Fibroblast of skin of back (primary cell): ENCODE measurements at places on chromosomes 3 and 15.

- no peak for DNase-seq
Measured at GRCh38 chr15:22259881-22260421, 179.6 kb downstream of the OR4M2 start.

GRCh38 chr3:127480196-127480954, 110.2 kb downstream of the TPRA1 start:
- DNase-seq, result no peak

GRCh38 chr3:73504239-73504638, 120.5 kb downstream of the PDZRN3 start:
- no peak for DNase-seq

DNA sequence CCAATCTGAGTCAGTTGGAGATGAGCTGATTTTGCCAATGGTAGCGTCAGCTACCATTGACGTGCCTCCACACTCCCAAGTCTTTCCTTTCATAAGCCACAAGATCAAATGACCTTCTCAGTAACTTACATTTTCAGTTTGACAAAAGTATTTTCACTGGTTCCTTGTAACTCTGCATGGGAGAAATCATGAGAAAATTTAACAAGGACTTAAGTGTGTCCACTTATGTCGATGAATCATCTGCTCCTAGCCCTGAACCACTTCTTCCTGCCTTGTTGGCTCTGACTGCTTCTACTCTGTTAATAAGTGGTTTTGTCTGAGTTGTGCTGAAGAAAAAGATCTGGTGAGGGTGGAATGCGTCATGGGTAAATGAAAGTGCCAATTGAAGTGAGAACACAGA, 101.2 kb downstream of the NFKBIZ start:
- peak; percentile 77 for DNase-seq

DNA sequence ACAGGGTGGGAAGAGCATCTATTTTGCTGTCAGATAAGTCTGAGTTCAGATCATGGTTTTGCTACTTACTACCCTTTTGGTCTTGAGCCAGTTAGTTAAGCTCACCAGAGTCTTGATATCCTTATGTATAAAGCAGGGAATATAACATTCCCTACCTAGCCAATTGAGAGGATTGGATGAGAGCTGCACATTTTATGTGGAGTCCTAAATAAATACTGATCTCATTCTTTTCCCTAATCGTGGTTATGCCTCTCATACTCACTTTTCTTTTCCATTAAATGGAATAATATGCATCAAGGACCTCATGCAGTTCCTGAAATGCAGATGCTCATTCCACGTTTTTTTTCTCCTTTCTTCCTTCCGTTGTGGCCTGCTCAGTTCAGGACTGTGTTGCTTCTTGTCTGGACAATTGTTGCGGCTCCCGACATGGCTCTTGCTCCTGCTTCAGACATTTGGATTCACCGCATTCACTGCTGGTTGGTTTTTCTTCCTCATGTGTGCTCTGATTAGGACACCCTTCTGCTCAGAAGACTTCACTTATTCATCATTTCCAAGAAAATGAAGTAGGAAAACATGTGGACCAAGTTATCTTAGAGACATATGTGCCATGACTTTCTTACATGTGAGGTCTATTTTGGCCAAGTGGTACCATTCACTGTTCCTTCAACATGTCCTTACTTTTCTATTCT, 90.2 kb downstream of the NFKBIZ start:
- DNase-seq, result peak; percentile 60

DNA sequence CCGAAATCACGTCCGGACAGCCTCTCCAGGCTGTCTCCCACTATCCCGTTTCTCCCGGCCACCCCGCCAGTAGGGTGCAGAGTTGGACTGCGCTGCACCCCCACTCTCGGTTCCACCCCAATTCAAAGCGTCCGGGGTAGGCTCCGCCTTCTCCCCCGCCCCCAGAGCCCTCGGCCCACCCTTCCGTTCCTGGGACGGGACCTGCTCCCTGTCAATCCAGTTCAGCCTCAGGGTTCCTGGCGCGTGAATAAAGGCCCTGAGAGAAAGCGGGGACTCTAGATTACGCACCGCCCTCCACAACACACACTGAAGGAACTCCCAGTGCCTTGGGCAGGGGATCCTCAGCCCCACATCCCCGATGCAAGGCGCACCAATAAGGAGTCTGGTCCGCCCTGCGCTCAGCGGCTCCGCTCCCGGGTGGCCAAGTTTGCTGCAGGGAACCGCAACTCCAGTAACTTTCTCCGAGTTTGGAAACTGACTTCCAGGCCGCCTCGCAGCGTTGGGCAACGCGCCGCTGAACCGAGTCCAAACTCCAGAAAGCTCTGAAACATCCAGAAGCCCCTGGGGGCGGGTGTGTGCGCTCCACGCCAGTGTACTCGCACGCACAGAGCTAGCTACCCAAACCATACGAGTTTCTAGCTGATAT, 1.9 kb downstream of the ADAMTS9 start:
- peak; percentile 93 for DNase-seq

GRCh38 chr15:91508633-91509032, 344.9 kb upstream of the SLCO3A1 start:
- peak; percentile 71 for DNase-seq

DNA sequence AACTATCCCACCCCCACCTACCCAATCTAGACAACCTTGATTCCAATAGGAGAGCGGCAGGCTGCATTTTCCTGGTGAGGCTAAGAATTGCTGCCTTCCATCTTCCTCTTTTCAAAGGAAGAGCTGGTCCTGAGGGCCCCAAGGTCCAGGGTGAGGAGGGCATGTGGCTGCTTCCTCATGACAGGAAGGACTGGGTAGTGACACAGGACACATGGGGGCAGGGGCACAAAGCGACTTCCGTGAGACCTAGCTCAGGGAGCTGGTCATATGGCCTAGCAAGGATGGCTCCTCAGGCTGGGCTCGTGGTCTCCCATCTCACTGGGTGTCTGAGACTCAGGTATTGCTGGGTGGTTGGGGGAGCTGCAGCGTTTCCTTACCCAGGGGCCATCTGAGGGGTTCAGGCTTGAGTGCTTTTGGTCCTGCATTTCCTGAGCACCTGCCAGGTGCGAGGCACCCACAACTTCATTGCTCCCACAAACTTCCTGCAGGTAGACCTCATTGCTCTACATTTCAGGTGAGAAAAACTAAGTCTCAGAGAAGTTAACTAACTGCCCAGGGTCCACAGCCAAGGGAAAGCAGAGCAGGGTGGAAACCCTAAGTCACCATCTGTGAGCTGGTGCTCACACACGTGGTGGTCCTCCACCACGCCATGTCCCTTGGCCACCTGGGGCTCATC, 160.0 kb upstream of the TLE3 start:
- no peak for DNase-seq

DNA sequence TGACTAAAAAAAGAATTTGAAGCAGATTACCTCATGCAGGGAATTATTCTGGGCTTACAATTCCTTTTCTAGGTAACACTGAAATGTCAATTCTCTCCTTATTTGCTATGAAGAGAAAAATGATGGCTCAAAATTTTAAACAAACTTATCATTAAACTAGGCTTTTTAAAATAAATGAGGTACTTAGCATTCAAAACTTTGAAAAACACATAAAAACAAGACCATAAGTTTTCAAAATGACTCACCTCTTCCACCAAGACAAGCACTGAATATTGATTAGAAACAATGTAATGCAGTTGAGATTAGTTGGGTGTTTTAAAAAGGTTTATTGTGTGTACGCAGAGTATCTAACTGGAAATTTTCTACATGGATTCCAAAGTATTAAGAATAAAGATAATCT, 154.6 kb downstream of the ADAM10 start:
- DNase-seq, result no peak

DNA sequence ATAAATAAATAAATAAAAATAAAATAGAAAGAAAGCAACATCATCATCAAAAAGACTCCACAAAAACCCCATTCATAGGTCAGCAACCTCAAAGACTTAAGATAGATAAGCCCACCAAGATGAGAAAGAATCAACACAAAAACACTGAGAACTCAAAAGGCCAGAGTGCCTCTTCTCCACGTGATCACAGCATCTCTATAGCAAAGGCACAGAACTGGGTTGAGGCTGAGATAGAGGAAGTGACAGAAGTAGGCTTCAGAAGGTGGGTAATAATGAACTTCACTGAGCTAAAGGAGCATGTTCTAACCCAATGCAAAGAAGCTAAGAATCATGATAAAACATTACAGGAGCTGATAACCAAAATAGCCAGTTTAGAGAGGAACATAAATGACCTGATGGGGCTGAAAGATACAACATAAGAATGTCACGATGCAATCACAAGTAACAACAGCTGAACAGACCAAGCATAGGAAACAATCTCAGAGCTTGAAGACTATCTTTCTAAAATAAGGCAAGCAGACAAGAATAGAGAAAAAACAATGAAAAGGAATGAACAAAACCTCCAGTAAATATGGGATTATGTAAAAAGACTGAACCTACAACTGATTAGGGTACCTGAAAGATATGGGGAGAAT, 26.4 kb downstream of the GNB5 start:
- peak; percentile 56 for DNase-seq

- peak; percentile 84 for DNase-seq
Measured at GRCh38 chr15:98865397-98866339, 141.9 kb downstream of the PGPEP1L start.

- no peak for DNase-seq
Measured at GRCh38 chr3:20230954-20231353, 44.9 kb upstream of the SGO1 start.

GRCh38 chr15:42933886-42934667, 13.5 kb upstream of the TTBK2 start:
- no peak for DNase-seq
